LoVo (cell line): ENCODE measurements at places on chromosomes 16 and 17.

DNA sequence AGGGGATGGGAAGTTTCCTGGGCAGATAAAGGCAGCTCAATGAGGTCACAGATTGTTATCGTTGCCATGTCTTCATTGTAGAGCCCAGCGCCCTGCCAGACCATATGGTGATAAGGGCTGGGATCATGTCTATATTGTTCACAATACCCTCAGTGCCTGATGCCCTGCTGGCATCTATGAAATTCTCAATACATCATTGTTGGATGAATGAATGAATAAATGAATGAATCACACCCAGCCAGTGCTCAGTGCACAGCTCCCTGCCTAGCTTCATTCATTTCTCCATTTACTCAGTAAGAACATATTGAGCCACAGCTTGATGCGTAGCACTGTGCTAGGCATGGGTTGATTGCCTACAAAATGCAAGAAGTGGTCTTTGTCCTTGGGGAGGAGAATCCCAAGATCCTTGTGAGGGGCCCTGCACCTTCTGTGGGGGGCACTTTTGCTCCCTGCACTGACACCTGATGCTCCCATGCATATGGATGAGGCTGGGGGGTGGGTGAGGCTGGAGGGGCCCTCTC is 29.7 kb downstream of the MRC2 start:
- no peak for DNase-seq

- no peak for DNase-seq
Measured at GRCh38 chr17:1914661-1915083, 84.9 kb downstream of the RPA1 start.

- no peak for DNase-seq
Measured at GRCh38 chr16:2095918-2096582, 39.6 kb downstream of the PKD1 start.

DNA sequence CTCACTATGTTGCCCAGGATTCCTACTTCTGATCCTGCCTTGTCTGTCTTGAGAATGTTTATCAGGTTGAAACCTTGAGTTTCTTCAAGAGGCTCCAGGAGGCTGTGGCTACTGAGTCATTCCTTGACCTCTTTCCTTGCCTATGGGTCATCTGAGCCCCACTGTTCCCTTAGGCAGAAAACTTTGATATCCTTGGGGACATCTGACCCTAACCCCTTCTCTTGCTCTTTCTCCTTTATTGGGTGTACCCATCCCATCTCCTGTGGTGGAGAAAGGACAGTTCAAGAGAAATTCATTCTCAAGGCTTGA is 12.5 kb downstream of the ARL4D start:
- no peak for DNase-seq

- DNase-seq = no peak
Measured at GRCh38 chr17:1331708-1332107, 52.2 kb downstream of the TRARG1 start.
